ENCODE measurements at places on chromosomes 5 and 9. TPM values are rescaled to one million over a fixed set of nuclear protein-coding genes. Genes with fewer than 3 reads are reported as not detected.

DNA sequence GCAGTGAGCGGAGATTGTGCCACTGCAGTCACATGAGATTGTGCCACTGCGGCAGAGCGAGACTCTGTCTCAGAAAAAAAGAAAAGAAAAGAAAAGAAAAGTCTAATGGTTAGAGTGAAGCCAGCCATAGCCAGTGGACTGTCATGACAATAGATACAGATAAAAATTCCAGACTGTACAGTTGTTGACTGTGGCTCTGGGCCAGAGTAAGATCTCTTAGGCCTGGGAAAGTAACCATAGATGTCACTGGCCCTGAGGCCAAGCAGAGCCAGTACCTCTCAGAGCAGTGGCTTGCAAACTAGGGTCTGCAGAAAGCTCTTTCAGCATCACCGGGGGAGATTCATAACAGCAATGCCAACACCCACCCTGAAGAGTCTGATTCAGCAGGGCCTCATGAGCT lies 44.1 kb upstream of the SUB1 start:
- no peak for DNase-seq

DNA sequence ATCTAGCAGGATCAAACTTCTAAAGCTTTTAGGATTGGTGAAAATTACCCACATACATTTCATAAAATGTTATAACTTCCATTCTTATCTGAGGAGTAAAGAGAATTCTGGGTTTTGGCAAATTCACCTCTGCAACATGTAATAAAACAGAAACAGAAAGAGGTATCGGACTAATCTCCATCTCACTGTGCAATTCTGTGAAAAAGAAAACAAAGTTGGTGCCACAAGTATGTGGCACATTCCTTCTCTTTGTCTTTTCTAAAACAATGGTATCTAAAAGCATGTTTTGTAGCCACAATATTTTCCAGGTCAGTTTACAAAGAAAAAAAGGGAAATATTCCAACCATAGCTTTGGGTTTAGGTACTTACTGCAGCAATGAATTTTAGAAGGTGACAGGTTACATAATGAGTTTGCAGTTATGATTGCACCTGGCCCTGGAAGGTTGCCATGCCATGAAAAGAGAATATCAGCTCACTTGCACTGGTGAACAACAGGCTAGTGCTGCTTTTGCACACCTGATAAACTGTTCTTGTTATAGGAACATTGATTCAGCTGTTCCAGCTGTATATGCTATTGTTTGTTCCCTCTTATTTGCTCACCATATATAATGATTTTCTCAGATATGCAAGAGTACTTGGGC lies 491.3 kb upstream of the MEF2C start:
- no peak for DNase-seq

- DNase-seq: no peak
These were observed 13.1 kb upstream of the CTSL start for GRCh38 chr9:87712801-87713277.

GRCh38 chr5:30676223-30676840 lies 517.2 kb upstream of the CDH6 start:
- no peak for DNase-seq

GRCh38 chr5:41848983-41849382 lies 21.2 kb downstream of the OXCT1 start:
- no peak for DNase-seq

GRCh38 chr5:157772127-157772526 lies 28.6 kb downstream of the LSM11 start:
- no peak for DNase-seq

- DNase-seq: no peak
These were observed 23.8 kb upstream of the ALDH1B1 start for GRCh38 chr9:38368731-38369130.

The PITX1 gene
- not detected for total RNA-seq

The PCDHGB4 gene
- total RNA-seq: 19.5 TPM

The RNF14 gene
- 49.8 TPM for total RNA-seq
